ENCODE measurements at places on chromosomes 6 and 20.

GRCh38 chr6:87225937-87226336, 70.6 kb downstream of the ZNF292 start:
- no peak for DNase-seq

- DNase-seq, result peak; percentile 14
These were observed 30.8 kb downstream of the KDM1B start for GRCh38 chr6:18186033-18186432.

- peak; percentile 40 for DNase-seq
These were observed 356.7 kb upstream of the JARID2 start for GRCh38 chr6:14889188-14889587.

GRCh38 chr6:74814440-74814839, 391.4 kb downstream of the COL12A1 start:
- no peak for DNase-seq

DNA sequence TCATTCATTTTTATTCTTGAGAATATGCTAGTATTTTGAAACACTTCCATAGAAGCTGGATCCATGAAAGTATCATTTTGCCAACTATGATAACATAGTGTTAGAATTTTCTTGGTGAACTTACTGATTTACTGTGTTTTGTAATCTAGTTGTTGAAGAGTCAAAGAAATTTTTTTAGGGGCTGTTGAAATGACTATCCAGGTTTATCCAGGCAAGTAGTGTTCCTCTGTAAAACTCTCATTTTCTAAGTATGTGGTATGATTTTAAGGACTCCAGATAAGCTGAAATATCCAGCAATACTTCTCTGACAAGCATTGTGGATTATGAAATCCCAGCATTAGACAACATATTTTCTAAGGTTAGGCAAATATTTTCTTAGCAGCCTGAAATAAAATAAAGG, 95.9 kb downstream of the GRIK2 start:
- no peak for DNase-seq

DNA sequence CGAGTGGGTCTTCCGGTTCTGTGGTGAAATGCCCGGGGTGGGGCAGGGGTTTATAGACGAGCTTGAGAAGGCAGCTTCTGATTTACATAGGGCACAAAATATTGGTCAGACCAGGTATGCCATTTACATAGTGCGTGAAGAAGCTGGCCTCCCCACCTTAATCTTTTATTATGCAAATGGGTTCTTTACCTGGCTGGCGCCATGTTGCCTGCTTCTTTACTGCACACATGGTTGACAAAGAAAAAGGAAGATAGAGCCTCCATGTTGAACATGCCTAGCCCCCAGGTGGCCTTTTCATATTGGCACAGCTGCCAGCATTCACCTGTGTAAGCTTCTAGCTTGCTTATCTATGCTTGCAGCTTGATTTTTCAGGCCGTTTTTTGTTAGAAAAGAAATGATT, 276.2 kb downstream of the PHACTR1 start:
- no peak for DNase-seq

GRCh38 chr6:112266331-112266730, 12.0 kb upstream of the LAMA4 start:
- DNase-seq, result no peak

GRCh38 chr6:28135393-28135792, 6.3 kb upstream of the ZKSCAN8 start:
- no peak for DNase-seq

GRCh38 chr20:51470907-51471411, 71.6 kb downstream of the NFATC2 start:
- no peak for DNase-seq

GRCh38 chr20:24911461-24911860, 37.6 kb upstream of the CST7 start:
- DNase-seq, result no peak

DNA sequence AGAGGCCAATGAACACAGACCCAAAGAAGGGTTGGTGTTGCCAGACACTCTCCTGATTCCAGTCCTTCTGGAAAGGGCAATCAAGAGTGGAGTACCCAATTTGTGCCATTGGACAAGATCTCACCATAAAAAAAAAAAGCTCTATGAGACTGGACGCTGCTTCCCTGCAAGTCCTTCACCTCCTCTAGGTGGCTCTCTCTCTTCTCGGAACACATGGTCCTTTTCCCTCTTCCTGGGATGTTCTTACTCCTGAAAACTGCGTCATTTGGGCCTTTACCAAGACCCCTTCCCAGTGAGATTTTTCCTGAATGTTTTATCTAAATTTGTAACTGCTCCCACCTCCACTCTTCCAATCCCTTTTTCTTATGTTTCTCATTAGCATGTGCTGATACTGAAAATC, 280.8 kb downstream of the FOXA2 start:
- DNase-seq, result no peak

DNA sequence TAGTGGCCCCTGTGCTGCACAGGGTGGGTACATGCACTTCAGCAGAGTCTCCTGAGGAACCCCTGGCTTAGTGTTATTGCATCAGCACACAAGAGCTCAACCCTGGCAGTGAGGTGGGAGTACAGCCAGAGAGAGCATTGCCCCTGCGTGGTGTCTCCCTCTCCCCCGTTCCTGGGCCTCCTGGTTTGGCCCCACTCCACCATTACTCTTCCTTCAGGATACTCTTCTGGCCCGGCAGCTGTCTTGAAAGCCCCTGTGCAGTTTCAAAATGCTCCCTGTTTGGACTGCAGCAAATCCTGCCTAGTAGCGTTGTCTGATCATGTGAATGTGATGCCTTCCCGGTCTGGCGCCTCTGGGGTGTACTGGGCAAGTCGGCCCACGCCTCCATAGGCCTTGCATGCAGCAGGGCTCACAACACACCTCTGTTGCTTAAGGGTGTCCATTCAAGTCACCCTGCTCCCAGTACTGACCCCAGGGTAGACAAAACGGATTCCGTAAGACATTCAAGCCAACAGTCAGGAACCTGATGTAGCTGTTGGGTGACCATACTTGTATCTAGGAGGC, 32.1 kb downstream of the TXNDC5 start:
- peak; percentile 62 for DNase-seq

DNA sequence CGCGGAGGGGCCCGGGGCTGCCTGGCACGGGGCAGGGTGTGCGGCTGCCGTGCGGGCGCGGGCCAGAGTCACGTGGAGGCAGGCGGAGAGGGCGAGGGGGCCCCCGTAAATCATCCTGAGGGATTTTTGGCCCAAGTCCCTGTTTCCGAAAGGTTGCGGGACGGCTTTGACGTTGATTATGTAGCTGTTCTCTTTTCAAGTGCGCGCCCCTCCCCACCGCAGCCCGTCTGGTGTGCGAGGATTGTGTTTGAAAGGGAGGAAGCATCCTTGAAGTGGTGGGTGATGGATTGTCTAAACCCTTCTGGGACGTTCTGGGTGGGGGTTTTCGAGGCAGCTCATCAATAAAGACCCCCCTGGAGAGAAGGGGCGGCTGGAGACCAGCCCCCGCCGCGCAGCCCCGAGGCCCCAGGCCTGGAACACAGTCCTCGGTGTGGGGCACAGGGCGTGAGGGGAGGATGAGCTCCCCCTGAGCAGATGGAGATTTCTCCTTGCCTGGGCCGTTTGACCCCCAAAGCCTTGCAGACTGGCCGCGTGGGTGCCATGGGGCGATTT, 7.0 kb upstream of the FOXF2 start:
- DNase-seq, result no peak

GRCh38 chr6:147621961-147622360, 113.5 kb downstream of the SAMD5 start:
- DNase-seq, result no peak

DNA sequence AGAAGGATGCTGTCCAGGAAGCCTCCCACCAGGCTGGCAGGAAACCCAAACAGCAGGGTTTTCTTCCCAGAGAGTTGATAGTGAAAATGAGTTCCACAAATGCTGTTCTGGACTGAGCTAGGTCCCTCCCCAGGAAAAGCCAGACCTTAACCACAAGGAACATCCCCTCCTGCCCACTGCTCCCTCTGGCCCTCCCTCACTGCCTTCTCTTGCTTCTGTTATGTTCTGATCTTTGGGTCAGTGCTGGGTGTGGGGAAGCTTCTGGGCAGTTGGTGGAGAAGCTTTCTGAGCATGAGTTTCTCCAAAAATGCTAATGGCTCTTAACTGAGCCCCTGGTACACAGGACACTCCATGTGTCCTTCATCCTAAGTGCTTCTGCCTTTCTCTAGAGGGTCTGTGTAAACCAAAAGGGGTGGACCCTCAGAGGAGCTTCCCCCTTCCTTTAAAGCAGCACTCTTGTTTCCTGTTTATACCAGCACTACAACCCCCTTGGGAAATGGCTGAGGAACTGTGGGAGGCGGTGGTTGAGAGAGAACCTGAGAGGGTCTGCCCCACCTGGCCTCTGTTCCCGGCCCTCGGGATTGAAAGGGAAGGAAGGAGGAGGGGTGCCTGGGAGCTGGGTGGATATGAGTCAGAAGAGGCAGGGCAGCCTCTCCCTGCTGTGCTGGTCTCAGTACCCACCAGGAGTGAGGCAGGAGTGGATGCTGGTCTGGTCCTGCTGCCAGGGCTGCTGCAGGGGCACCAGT, 42.0 kb downstream of the CDS2 start:
- peak; percentile 52 for DNase-seq

GRCh38 chr6:87066449-87067333, 28.2 kb downstream of the CGA start:
- peak; percentile 79 for DNase-seq

GRCh38 chr6:106360410-106360988, at the start of gene CRYBG1:
Gene CRYBG1 (plus strand): TSS chr6:106360717. CDS start chr6:106360909, 192 bp downstream.
- peak; percentile 13 for DNase-seq

Data from fibroblast of pulmonary artery (primary cell).